ENCODE measurements at places on chromosomes 3 and 15.

DNA sequence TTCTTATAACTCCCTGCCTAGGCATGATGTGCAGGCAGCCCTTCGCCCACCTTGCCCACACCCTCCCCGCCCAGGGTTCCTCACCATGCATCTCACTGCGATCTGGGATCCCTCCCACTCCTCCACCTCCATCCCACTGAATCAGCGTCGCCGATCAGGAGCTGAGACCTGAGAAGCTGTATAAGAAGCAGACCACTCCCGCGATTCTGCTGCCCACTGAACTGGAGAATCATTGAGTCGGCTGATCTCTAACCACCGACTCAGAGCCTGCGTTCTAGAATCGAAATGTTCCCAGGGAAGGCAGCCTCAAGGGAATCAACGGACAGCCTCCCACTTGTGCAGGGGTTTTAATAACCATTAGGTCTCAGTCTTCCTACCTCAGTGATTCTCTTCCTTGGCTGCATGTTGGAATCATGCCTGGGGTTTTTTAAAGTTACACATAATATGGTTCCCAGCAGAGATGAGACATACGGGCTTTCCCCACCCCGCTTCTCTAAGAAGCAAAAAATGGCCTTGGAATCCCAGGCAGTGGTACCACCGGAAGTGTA lies 60.2 kb downstream of the TMEM44 start:
- no peak for DNase-seq

DNA sequence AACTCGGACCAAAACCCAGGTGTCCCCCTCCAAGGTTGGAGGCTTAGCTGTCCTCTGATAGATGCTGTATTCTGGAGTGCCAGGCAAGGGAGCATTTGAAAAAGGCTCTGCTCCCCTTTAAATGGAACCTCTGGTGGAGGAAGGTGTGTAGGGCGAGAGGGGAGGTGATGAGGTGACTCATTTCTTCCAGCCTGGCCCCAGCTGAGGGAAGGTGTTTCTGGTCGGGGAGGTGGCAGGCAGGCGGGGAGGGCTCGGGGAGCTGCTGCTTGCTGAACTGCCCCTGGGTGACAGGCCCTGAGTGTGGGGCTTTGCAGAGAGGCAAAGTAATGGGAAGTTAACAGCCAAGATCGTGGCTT lies 18.8 kb downstream of the PSTPIP1 start:
- DNase-seq, result peak; percentile 64

- no peak for DNase-seq
Observed at GRCh38 chr3:31676556-31676955, 143.8 kb downstream of the STT3B start.

GRCh38 chr3:16358336-16358735 lies 93.3 kb downstream of the OXNAD1 start:
- DNase-seq, result no peak

DNA sequence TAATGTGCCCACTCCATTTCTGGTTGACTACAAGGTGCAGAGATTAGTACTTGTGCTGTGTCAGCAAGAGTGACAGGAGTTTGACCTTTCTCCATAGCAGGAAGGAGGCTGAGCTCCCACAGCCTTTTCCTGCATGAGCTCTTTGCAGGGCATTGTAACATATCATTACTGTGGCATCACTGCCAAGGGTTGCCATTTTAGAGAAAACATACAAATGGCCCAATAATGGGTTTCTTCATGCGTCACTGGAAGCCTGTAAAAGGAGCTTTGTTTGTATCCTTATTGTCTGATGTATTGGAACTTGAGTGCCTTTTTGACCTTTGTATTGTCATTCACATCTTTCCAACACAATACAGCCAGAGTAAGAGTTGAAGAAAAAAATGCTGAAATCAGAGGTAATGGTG lies 323.0 kb upstream of the CDIN1 start:
- no peak for DNase-seq

DNA sequence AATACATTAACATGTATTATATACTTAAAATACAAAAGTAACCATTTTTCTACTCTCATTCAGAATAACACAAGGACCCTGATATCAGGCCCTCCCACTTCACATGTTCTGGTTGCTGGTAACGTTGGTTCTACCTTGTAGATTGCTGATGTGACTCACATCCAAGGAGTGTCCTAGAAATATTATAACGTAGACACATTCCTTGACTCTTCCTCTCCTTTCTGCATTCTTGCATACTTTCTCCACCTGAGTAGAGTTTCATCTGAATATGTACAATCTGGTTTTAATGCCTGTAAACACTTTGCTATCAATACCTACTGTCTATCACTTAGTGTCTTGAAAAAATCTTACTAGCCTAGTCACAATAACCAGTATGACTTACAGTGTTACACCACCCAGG lies 35.0 kb upstream of the NEDD4 start:
- no peak for DNase-seq

DNA sequence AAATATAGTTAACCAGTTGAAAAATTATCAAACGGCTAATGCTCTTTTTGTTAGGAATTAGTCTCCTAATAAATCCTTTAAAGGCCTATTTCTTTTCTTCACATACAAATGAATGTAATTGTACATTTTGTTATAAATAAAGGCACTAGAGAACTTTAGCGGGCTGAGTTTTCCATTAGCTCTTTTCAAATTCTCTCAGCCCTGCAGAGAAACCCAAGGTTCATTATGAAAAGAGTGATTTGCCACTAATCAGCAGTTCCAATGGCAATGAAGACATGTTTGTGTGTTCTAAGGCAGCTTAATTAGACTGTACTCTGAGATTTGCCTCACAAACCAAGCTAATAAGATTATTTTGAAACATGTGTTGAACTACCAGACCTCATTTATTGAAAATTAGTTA lies 64.6 kb upstream of the P2RY1 start:
- DNase-seq, result no peak
